ENCODE measurements at places on chromosomes 16 and 17.
A peak's percentile ranks its signal among the peaks of the same experiment; 100 is the strongest.

GRCh38 chr16:69477546-69477945, 53.1 kb downstream of the CYB5B start:
- ATAC-seq, result no peak

- no peak for ATAC-seq
Measured at GRCh38 chr16:79325226-79325945, 275.2 kb downstream of the MAF start.

DNA sequence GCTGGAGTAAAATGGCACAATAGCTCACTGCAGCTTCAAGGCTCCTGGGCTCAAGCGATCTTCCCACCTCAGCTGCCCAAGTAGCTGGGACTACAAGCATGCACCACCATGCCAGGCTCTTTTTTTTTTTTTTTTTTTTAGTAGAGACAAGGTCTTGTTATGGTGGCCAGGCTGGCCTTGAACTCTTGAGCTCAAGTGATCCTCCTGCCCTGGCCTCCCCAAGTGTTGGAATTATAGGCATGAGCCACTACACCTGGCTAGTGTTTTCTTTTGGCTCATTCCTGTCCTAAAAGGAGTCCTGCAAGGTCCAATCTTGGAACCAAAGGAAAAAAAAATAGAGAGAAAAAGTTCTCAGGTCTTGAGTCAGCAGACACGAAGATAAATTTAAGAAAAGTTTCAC, 30.8 kb downstream of the PKD1L3 start:
- no peak for ATAC-seq

GRCh38 chr16:88724855-88725555, 18.7 kb downstream of the CTU2 start:
- no peak for ATAC-seq

DNA sequence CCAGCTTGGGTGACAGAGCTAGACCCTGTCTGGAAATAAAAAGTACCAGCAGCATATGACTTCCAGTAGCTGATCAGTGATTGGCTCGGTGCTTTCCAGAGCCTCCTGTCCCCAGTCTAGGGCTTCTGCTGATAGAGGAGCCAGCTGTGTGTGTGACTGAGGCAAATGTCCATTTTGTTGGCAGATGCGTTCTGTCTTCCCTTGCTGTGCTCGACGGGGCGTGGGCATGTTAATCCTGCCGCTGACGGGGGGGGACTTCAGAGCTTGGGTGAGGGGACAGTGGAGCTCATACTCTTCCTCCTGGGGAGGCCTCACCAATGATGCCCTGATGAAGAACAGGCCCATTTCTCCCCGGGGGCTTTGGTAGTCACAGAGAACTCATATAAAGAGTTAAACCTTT, 14.6 kb downstream of the KCTD2 start:
- no peak for ATAC-seq

DNA sequence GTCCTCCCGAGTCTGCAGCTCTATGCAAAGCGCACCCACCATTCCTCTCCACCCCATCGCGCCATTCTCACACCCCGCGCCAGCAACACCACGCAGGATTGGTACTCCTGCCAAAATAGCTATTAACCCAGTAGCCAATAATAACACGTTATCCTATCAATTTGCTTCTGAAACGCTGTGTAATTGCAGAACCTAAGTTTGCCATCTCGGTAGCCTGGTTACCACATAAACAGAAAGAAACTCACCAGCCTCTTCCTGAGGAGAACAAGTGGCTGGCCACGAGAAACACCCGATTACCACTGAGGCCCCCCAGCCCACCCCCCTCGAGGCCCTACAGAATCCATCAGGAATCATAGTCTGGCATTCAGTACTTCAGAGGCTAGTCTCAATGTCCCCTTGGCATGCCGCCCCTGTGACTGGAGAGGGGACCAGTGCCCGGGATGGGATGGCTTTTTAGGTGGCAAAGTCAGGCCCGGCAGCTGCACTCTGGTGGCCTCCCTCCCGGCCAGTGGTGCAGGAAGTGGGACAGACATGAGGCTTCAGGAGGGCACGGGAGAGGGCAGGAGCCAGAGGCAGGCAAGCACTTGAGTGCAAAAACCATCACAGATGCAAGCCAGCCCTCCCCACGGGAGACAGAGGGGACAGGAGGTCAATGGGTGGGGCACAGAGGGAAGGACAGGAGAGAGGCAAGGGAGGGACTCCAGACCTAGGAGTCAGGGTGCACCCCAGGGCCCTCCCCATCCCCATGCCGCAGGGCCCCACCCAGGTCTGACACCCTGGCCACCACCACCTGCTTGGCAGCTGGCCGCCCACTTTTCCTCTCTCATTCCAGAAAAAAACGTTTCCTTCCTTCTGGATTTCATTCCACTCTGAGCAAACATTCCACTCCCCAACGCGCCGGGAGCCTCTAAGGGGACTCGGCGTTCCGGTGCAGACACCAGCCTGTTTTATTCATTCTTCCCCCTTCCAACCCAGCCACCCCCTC, 192.5 kb downstream of the ZNF423 start:
- ATAC-seq, result no peak

GRCh38 chr17:41054025-41054424, 1.0 kb downstream of the KRTAP2-2 start:
- ATAC-seq, result no peak

DNA sequence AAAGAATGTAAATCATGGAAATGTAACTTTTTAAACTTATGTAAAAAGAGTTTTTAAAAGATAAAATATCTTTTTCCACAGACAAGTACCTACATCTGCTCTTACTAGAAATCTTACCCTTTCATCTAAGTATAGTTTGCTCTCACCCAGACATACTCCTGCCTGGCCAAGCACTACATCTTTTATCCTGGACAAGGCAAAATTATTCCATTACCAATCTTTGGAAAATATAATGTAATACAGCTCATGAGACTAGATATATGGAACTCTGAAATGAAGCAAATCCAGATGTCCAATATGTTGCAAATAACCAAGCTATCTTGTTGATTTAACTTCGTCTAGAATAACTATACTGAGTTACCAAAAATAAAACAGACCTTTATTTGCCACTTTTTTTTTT, 50.0 kb downstream of the VMP1 start:
- ATAC-seq, result no peak

- no peak for ATAC-seq
Measured at GRCh38 chr17:41939044-41939692, 8.8 kb downstream of the ODAD4 start.

DNA sequence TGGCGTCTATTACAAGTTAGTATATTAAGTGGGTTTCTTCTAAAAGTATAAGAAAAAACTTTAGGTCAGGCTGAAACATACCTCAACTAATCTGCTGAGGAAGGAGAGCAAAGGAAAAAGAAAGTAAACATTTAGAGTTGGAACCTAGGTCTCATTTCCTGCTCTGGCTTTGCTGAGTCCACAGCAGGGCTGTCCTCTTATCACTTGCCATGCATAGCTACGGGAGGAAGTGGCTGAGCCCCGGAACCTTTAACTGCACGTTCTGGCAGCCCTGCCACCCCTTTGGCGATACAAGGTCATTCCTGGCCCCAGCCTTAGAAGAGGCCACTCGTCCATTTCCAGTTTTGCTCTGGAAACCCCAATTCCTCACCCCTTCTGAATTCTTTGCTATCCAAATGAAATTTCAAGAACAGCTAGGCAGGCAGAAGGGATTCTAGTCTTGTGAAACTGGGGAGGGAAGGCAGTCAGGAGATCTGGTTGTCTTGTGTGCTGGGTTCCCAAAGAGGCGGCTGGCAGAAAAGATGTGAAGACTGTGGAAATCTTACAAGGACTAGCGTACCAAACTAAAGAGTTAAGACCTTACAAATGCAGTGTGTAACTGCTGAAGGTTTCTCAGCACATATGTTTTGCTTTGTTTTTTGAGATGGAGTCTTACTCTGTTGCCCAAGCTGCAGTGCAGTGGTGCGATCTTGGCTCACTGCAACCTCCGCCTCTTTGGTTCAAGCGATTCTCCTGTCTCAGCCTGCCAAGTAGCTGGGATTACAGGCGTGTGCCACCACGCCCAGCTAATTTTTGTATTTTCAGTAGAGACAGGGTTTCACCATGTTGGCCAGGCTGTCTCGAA, 19.1 kb downstream of the WIPI1 start:
- no peak for ATAC-seq

DNA sequence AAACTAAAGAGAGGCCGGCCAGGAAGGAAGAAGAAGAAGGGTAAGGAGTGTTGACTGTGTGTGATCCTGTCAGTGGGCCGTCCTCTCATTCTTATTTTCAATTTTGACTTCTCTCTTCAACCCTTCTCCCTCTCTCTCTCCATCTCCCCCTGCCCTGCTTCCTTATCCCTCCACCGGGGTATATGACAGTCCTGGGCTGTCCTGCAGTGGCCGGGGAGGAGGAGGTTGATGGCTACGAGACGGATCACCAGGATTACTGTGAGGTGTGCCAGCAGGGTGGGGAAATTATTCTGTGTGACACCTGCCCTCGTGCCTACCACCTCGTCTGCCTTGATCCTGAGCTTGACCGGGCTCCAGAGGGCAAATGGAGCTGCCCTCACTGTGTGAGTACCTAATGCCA, 5.6 kb downstream of the CHD3 start:
- no peak for ATAC-seq

- no peak for ATAC-seq
Measured at GRCh38 chr17:31935512-31935911, 1.3 kb upstream of the SUZ12 start.

DNA sequence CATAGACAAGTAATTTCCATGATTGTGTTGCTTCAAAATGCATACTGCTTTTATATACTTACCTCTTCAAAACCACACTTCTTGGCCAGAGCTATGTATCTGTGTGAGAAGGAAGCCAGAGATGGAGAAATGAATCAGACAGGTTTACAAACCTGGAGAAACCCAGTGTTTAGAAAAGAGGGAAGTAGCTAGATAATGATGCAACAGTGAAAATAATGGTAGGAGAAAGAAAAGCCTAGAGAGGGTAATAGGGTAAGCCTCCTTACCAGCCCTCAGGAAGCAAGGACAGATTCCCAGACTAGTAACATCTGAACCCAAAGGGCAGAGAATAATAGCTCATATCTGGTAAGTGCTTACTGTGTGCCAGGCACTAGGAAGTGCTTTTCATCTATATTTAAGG, 250.3 kb upstream of the CDH11 start:
- ATAC-seq, result no peak

GRCh38 chr17:40071313-40072039, 8.7 kb downstream of the THRA start:
- ATAC-seq, result no peak

DNA sequence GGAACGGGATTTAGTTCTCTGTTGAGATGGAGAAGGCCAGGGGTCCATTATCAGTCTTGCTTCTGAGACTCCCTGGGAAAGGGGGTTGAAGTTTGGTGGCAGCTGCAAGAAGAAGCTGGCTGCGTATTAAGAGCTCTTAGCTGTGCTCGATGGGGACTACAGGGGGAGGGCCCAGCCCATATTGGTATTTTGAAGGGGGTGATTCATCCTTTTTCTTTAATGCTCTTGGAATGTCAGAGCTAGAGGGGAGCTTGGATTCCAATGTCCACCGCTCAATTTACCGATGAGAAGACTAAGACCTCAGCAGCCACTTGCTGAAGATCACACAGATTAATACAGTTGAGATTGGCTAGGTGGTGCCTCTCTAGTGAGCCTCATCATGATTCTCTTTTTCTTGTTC, 5.0 kb downstream of the NOG start:
- no peak for ATAC-seq

GRCh38 chr17:42475121-42475520, 16.4 kb downstream of the ATP6V0A1 start:
- peak; percentile 29 for ATAC-seq

DNA sequence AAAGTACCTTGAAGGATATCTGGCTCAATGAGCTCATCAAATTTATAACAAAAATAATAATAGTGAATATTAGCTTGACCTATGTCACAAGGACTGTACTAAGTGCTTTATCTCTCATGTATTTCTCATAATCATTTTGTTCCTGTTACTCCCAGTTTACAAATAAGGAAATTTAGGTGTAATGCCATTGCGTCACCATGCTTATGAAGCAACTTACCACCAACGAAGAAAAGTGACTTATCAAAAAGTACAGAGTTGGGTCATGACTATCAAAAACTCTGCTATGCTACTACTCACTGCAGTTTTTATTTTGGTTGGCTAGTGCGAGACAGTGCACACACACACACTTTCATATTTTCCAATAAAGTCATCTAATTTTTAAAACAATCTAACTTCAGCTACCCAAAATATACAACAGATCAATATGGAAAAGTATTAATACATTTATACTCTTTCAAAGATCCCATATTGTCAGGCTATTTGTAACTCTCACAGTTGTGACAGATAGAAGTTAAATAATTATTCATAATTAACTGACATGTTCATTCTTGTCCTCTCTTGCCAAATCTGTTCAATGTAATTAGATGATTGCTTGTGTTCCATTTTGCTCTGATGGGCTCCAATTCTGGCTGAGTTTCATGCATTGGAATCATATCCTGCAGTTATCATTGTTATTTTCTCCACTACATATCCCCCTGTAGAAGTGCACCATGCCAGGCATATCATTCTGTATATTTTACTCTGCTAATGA, 119.4 kb downstream of the KCNJ2 start:
- ATAC-seq, result no peak

DNA sequence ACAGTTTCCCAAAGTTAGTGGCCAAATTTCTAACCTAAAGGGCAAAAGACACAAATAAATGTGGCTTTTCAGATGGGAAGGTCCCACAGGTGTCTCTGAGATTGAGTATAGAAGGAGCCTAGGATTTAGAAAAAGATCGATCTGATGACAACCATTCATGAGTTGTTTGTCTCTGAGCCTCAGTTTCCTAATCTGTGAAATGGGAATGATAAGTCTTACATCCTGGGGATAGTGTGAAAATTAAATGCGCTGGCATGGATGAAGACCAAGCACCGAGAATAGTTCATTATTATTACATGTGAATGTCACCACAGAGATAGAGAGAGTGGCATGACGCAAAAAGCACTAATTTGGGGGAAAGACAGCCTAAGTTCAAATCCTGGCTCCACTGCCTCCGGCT, 7.2 kb downstream of the CDH5 start:
- no peak for ATAC-seq

DNA sequence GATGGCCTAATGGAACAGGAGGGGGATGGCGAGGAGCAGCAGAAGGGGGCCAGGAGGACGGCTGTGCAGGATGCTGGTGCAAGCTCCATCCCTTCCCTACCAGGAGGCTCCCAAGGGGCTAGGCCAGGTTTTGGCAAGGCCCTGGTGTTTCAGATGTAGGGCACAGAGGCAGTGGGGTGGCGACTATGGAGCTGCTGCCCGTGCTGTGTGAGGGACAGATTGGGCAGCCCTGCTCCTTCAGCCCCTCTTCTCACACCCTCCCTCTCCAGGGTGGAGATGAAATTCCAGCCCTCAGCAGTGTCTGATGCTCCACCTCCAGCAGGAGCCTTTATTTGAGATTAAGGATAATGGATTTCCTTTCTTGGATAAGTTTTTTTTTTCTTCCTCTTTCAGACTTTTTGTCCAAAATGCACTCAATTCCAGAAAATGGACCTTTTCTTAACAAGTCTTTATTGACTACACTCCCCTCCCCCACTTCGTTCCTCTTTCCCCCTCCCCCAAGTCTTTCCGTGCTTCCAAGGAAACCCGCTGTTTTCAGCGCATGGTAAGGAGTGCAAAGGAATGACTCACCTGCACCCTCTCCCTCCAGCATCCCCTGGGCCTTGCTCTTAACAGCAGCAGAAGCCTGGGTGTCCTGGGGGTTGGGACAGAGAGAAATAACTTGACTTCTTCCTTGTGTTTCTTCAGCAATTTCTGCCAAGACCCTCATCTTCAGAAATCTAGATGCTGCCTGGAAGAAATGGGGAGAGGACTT, 95.2 kb downstream of the CCDC182 start:
- ATAC-seq, result no peak

- ATAC-seq, result peak; percentile 40
Measured at GRCh38 chr17:62760059-62760944, 47.8 kb downstream of the MARCHF10 start.
